CMK (cell line): ENCODE measurements at places on chromosomes 3 and 15.

- DNase-seq, result no peak
Observed at GRCh38 chr15:80999623-81000036, 1.1 kb upstream of the TLNRD1 start.

DNA sequence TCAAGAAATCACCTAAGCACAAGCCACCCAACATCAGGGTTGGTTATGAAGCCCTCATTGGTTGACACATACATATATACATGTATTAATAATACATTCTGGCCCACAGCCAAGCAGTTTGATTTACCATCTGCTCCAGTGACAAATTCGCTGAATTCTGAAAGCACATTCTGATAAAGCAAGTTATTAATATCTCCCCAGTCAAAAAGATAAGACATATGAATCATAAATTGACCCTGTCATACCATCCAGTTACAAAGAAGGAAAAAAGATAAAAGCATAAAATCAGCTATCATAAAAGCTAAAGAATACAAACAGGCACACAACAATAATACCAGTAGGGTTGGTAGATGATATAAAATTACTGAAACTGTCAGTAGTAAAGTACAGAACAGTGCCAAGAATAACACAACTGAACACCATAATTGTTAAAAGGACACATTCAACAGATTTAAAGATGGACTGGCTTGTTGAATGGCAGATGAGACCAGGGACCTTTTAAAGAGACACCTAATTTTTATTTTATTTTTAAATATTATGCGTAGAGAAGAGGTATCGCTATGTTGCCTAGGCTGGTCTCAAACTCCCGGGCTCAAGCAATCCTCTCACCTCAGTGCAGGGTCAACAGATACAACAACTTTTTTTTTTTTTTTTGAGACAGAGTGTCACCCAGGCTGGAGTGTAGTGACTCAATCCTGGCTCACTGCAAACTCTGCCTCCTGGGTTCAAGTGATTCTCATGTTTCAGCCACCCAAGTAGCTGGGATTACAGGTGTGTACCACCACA, 7.7 kb downstream of the SNX4 start:
- no peak for DNase-seq

DNA sequence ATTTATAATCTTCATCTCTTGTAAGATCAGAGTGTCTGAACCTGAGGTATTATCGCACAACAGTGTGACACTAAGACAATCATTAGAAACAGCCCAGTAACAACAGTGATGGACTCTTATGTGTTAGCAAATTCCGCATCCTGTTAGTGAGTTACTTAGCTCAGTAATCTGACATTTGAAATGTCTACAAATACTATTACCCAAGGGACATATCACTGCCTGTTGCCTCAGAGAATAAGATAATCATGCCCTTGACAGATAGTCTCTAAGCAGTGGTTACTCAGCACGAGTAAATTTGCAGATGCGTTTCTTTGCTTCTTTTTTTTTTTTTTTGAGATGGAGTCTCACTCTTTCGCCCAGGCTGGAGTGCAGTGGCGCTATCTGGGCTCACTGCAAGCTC, 13.4 kb upstream of the RTP1 start:
- no peak for DNase-seq

GRCh38 chr3:57158813-57159738, 6.1 kb downstream of the IL17RD start:
- DNase-seq, result no peak

- no peak for DNase-seq
Observed at GRCh38 chr3:65425880-65426279, 612.8 kb downstream of the MAGI1 start.

GRCh38 chr15:62428851-62429598, 263.9 kb upstream of the C2CD4B start:
- DNase-seq, result peak; percentile 8

GRCh38 chr15:63860555-63860954, 26.8 kb upstream of the HERC1 start:
- DNase-seq, result no peak

DNA sequence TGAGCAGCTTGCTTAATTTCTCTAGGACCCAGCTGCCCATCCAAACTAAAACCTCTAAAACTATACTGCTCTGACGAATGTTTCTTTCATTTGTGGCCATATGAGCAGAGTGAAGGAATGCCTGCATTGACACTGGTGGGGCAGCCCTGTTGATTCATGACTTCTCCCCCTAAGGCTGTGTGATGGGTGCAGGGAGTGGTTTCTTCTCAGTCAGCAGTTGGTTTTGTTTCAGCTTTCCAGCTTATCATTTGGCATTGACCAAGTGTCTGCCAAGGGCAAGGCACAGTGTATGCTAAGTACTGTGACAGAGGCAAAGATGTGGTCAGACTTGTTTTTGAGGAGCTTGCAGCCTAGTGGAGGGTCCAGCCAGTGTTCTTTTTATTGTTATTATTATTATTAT, 4.7 kb downstream of the ABHD6 start:
- no peak for DNase-seq

- DNase-seq, result no peak
Observed at GRCh38 chr15:53811530-53811929, 52.1 kb upstream of the WDR72 start.

GRCh38 chr3:100740207-100740606, 30.9 kb downstream of the TFG start:
- no peak for DNase-seq

- no peak for DNase-seq
Observed at GRCh38 chr3:83946554-83946953, 1012.2 kb upstream of the CADM2 start.

- no peak for DNase-seq
Observed at GRCh38 chr3:196985298-196985697, 16.7 kb upstream of the PIGZ start.

DNA sequence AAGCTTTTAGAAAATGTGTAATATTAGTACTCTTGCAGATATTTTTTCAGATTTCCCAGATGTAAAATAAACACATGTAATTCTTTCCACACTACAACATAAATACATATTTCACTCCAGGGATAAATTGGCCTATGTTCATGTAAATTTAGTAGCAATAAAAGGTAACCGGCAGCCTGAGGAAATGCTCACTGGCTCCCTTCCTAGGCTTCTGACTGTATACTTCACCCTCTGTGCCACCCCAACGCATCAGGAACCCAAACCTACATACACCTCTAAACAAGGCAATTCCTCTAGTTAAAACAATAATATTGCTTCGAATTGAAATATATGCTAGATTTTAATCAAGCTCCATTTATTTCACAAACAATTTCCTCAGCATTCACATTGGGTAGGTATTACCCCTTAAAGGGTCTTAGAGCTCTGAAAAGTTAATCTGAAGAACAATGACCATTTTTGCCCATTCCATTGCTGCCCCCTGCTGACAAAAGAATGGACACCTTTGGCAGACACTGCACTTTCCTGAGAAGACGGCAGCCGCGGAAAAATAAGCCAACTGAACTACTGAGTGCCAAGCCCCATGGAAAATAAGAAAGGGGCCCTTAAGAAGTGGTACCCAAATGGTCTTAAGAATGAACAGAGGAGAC, 212.5 kb downstream of the OSBPL10 start:
- no peak for DNase-seq

DNA sequence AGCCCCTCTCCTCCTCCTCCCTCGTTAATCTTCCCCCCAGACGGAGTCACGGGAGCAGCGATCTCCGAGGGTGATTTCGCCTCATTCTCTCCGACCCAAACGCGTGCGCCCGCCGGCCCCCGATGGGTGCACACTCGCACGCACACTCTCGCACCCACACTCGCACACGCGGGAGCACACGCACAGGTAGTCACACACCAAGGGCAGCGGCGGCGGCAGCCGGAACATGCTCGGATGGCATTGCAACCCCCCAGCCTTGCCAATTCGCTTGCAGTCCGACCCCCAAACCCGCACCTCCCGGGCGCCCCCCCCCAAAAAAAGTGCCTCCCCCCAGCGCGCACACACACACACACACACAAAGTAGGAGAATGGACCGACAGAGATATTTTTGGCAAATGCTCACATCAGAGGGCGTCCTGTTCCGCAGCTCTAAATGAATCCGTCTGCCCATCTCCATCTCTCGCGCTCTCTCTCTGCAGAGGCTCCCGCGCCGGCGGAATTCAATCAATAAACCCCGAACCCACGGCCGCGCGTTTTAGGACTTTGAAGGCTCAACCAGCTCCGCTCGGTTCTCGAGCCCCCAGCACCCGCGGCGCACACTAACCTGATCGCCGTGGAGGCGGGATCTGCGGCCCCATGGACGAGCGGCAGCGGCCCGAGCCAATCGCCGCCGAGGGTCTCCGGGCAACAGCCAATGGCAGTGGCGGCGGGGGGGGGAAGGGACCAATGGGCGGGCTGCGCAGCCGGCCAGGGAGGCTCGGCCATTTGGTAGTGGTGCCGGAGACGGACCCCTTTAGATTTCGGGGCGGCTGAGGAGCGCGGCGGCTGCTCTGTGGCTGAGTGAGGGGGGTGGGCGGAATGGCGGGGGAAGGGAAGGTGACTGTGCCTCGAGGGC, at the start of gene ANP32A:
ANP32A (minus strand) TSS at position 601 of the 895 bp plus-strand sequence; CDS start at position 457, 144 bp downstream.
- peak; percentile 86 for DNase-seq

- no peak for DNase-seq
Observed at GRCh38 chr3:5822843-5823242, 635.3 kb downstream of the EDEM1 start.

- no peak for DNase-seq
Observed at GRCh38 chr15:88654430-88655102, 15.8 kb downstream of the ISG20 start.

DNA sequence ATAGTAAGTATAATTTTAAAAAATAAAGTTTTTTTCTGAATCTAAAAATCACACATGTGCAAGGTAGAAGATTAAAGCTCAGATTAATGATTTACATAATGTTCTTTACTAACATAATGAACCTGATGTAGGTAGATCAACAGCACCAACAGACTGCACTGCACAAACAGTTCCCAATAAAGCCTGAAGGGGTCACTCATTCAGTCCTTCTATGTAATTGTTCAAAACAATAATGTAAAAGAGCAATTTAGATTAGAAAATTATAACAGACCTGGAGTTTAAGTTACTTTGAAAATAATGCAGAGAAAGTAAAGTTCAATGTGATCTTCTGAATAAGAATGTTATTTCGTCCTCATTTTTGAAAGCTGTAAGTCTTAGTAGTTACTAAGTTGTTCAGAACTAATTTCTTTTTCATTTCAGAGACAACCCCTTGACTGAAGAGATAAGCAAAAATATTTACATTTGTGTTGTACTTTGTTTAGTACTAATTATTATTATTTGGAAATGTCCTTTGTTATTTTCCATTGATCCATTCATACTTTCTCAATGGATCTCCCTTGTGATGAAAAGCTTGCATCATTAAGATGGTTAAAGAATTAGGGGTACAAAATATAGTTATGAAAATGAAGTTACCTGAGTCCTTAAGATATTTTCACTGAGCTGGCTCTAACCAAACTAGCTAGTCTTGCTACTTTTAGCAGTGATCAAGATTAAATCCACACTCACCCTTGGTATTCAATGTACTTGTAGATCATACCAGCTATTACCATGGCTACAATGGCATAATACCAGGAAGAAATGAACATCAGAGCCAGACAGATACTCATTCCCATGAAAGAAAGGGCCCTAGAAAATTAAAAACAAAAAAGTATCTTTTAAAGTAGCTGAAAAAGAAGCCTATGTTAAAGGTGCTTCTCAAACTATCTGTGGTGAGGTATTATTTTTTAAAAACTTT, 16.8 kb downstream of the EMC4 start:
- DNase-seq, result peak; percentile 2

GRCh38 chr3:169556349-169556870, 107.1 kb downstream of the MECOM start:
- no peak for DNase-seq

DNA sequence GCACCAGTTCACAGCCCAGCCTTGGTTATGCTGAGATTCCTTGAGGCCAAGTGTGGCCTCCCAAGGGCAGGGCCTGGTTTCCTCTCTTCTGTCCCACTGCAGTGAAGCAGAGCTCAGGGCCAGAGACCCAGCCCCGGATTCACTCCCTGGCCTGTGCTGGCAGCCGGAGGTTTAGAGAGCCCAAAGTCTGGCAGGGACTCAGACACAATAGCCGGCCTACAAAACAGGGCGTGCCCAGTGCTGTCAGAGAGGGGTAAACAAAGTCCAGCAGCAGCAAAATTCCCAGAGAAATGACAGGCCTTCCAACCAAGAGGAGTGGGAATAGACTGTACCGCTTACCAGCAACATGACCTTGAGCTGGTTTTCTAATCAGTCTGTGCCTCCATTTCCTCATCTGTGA, 14.0 kb downstream of the VIPR1 start:
- DNase-seq, result no peak

GRCh38 chr3:48068886-48069285, 52.7 kb upstream of the MAP4 start:
- DNase-seq, result no peak

- DNase-seq, result no peak
Observed at GRCh38 chr3:7713724-7714123, 787.9 kb upstream of the LMCD1 start.

DNA sequence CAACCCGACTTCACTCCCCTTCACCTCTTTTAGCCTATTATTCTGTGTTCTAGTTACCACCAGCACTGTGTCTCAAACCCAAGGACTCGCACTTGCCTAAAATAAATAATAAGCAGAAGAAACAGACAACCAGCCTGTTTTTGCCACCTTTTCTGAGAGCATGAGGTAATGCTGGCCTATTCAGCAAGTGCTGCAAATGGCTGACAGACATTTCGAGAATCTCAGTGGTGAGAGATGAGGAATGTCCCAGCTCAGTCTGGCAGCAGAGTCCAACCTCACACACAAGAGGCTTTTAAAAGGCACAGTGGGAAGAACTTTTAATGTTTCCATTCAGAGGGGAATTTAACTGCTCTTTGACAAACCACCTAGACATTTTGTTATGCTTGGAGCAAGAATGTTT, 143.3 kb upstream of the GMNC start:
- DNase-seq, result no peak

- DNase-seq, result no peak
Observed at GRCh38 chr3:143973259-143974021, 1.8 kb downstream of the DIPK2A start.

GRCh38 chr3:192570821-192571791, 156.2 kb downstream of the FGF12 start:
- DNase-seq, result no peak

DNA sequence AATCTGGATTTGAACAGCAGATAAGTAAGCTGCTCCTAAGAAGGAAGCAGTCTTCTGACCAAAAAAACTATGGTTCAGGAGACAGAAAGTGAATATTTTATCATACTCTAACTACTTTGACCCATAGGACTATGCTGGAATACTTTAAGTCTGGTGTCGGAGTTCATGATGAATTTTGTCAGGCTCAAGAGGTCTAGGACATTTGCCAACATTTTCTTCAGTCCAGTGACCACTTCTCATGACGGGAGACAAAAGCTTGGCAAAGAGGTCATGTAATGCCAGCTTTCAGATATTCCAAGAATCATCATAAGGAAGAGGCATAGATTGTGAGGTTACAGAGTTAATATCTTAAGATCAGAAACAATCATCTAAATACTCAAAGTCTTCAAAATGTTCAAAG, 20.5 kb upstream of the DCBLD2 start:
- no peak for DNase-seq

GRCh38 chr3:190826018-190826417, 36.5 kb downstream of the GMNC start:
- DNase-seq, result no peak

- DNase-seq, result no peak
Observed at GRCh38 chr3:113136544-113136943, 74.8 kb upstream of the BOC start.
